Endothelial cell of umbilical vein (primary cell): ENCODE measurements at places on chromosomes 3 and 15. TPM values are rescaled to one million over a fixed set of nuclear protein-coding genes. Genes with fewer than 3 reads are reported as not detected.

DNA sequence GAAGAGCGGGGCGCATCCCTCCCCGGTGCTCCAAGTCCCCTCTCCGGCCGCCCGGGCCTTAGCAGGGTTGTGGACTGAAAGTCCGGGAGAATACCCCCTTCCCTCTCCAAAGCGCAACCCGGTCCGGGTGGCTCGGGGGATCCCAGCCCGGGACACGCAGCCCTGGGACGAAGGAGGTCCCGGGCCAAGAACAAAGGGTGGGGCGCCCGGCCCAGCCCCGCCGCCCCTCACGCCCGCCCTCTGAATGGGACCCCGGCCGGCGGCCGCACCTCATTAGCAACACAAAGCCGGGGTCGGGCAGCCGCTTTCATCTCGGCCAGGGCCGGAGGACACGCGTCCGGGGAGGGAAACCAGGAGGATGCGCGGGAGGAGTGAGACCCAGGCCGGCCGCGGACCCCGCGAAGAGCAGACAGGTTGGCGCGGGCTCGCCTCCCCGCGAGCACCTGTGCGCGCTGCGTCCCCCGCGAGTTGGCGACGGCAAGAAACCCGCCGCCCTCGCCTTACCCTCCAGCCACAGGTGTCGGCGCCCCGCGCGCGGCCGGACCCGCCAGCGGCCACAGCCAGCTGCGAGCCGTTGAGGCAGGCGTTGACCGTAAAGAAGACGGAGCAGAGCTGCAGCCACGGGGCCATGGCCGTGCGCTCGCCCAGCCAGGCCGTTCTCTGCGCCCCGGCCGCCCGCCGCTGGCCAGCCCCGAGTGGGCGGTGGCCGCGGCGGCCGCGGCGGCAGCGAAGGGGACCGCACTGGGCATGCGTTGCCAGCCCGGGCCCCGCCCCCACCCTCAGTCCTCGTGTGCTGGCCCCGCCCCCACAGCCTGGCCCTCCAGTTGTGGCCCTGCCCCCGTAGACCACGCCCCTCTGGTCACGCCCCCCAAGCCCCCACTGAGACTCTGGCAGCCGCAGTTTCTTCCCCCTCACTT lies at the start of gene IL17RD:
IL17RD (minus strand) TSS at position 697 of the 917 bp plus-strand sequence; CDS start at position 630, 67 bp downstream.
- H3K27me3 ChIP-seq = peaks cover 64% of the 10 kb centered on the region
- peak within 1 kb of the TSS; percentile 35 for H3K4me3 ChIP-seq
- no peak within 1 kb of the TSS for H3K27ac ChIP-seq
- H3K4me1 ChIP-seq = peaks cover 3% of the 10 kb centered on the region
- DNase-seq = peak; percentile 74

DNA sequence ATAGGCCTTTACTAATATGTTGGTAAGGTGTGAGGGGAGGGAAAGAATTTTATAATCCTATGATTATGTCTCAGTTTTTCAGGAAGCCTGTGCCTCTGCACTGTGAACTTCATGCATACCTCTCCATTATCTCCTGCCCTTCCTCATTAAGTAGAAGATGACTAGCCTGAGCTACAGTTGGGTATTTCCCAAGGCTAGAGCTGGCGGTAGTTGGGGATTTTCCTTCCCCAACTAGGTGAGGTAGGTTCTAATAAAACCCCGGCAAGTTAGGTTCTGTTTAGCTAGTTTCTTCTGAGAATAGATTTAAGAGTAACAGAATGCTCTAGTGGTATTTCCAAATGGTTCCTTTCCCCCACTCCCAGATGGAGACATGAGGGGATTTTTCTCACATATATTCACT lies 414.5 kb downstream of the GRM7 start:
- no peak for DNase-seq
- no peak overlapping the region for H3K27ac ChIP-seq
- no peaks in the 10 kb centered on the region for H3K36me3 ChIP-seq
- H3K4me1 ChIP-seq = peaks cover 13% of the 10 kb centered on the region
- no peaks in the 10 kb centered on the region for H3K27me3 ChIP-seq

GRCh38 chr15:53978253-53978906 lies at the start of gene UNC13C:
Gene UNC13C (plus strand): TSS chr15:53978441. CDS start chr15:54012904, 34,463 bp downstream.
- H3K4me3 ChIP-seq = no peak within 1 kb of the TSS
- no peak within 1 kb of the TSS for H3K27ac ChIP-seq
- no peaks in the 10 kb centered on the region for H3K4me1 ChIP-seq
- H3K27me3 ChIP-seq = no peaks in the 10 kb centered on the region
- DNase-seq = no peak

GRCh38 chr3:187858711-187859110 lies 113.4 kb upstream of the BCL6 start:
- no peak for DNase-seq
- H3K4me1 ChIP-seq = no peaks in the 10 kb centered on the region
- peaks cover 12% of the 10 kb centered on the region for H3K27me3 ChIP-seq
- no peak overlapping the region for H3K4me3 ChIP-seq

DNA sequence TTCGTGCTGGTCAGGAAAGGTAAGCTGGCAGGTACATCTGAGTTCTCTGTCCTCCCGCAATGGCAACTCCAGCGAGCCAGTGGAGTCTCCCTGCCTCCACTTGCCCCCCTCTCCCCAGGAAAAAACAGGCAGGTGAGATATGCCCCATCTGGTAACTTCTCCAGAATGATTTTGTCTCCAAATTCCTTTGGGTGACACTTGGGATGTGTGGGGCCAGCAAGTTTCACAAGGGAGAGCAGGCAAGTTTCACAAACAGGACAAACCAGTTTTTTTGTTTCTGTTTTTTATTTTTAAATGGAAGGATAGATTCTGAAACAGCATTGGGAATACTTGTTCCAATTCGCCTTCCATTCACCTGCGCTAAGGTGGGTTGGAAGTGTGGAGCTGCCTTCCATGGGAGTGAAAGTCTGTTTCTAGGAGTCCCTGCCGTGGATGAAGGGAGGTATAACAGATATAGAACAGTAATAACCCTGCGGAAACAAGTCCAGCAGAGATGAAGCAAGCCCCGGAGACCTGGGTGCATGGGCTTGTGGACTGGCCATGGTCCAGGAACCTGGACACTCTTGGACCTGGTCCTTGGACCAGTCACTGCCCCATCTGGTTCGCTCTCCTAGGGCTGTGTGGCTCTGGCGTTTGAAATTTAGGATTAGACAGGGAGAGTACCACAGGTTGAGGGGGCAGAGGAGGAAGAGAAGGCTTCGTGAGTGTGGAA lies 22.9 kb upstream of the KIF23 start:
- H3K36me3 ChIP-seq = no peaks in the 10 kb centered on the region
- H3K4me1 ChIP-seq = peaks cover 7% of the 10 kb centered on the region
- no peak for DNase-seq
- no peak overlapping the region for H3K27ac ChIP-seq
- H3K27me3 ChIP-seq = no peaks in the 10 kb centered on the region

- H3K36me3 ChIP-seq = no peaks in the 10 kb centered on the region
- H3K4me1 ChIP-seq = peaks cover 34% of the 10 kb centered on the region
- no peaks in the 10 kb centered on the region for H3K27me3 ChIP-seq
- H3K27ac ChIP-seq = peak overlapping the region; percentile 96
- peak; percentile 100 for DNase-seq
These were observed 440.7 kb upstream of the THBS1 start for GRCh38 chr15:39140060-39140604.

DNA sequence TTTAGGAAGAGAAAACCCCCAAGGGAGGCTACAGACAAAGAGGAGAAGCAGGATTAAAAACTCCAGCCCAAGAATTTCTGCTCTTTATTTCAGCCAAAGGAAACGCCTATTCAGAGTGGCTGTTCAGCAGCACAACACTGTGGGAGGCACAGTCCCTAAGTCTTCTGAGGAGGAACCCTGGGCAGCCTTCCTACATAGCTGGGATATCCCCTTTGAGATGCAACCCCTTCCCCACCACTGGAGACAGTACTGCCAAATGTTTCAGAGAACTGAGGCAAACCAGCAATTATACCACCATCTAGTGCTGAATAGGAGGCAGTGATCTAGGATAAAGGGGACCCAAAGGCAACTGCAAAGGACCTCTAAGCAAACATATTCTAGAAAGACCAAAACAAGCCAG lies 168.1 kb downstream of the VPS13C start:
- no peak overlapping the region for H3K4me3 ChIP-seq
- H3K27ac ChIP-seq = no peak overlapping the region
- DNase-seq = no peak
- no peaks in the 10 kb centered on the region for H3K4me1 ChIP-seq
- no peaks in the 10 kb centered on the region for H3K36me3 ChIP-seq
- no peaks in the 10 kb centered on the region for H3K27me3 ChIP-seq

DNA sequence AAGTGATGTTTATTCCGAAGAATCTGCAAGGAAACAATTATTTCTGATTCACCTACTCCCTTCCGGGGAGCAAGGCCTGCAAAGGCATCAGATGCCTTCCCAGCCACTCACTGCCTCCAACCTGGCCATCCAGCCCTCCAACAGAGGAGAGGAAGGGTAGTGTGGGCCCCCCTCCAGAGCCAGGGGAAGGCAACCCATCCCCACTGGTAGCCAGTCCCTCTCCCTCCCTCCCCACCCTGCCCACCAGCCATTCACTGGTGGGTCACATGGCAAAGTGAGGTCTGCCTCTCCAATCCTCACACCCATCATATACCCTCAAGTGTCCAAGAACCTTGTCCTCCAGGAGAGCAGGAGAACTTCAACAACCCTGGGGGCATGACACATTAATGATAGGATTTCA lies 2.4 kb upstream of the VIPR1 start:
- H3K27ac ChIP-seq = no peak overlapping the region
- DNase-seq = no peak

- H3K4me3 ChIP-seq = no peak overlapping the region
- H3K4me1 ChIP-seq = no peaks in the 10 kb centered on the region
- H3K36me3 ChIP-seq = no peaks in the 10 kb centered on the region
These were observed 72.9 kb upstream of the MNS1 start for GRCh38 chr15:56537881-56538280.

GRCh38 chr3:13440204-13440817 lies 20.2 kb upstream of the NUP210 start:
- H3K36me3 ChIP-seq = no peaks in the 10 kb centered on the region
- H3K4me3 ChIP-seq = no peak overlapping the region
- no peak for DNase-seq
- no peaks in the 10 kb centered on the region for H3K4me1 ChIP-seq
- H3K27me3 ChIP-seq = no peaks in the 10 kb centered on the region

- H3K36me3 ChIP-seq = no peaks in the 10 kb centered on the region
- H3K27ac ChIP-seq = no peak overlapping the region
- peaks cover 13% of the 10 kb centered on the region for H3K4me1 ChIP-seq
- no peaks in the 10 kb centered on the region for H3K27me3 ChIP-seq
These were observed 428.8 kb upstream of the TBL1XR1 start for GRCh38 chr3:177626045-177626444.

- no peak for DNase-seq
- no peaks in the 10 kb centered on the region for H3K4me1 ChIP-seq
- H3K27ac ChIP-seq = no peak overlapping the region
- H3K27me3 ChIP-seq = peaks cover 11% of the 10 kb centered on the region
These were observed 141.0 kb downstream of the WDR72 start for GRCh38 chr15:53618461-53618860.

DNA sequence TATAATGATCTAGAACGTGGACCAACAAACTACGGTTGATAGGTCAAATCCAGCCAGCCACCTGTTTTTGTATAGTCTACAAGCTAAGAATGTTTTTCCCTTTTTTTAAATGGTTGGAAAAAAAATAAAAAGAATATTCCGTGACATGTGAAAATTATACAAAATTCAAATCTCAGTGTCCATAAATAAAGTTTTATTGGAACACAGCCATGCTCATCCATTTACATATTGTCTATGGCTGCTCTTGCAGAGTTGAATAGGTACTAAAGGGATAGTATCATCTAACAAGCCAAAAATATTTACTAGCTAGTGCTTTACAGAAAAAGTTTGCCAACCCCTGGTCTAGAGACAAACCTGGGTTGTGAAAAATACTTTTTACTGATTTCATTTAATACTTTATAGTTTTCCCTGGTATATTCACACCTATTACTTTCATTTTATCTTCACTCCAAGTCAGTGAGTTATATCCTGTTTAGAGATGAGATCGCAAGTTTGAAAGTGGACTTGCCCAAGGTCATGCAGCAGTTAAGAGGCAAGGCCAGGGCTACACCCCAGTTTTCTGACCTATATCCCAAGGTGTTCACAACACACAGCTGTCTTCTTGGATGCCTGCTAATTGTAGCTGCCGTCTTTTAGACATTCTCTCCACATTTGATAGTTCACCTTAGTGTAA lies 58.4 kb downstream of the IGF2BP2 start:
- peaks cover 59% of the 10 kb centered on the region for H3K4me1 ChIP-seq
- H3K36me3 ChIP-seq = no peaks in the 10 kb centered on the region
- H3K27ac ChIP-seq = peak overlapping the region; percentile 33
- DNase-seq = no peak
- no peaks in the 10 kb centered on the region for H3K27me3 ChIP-seq

- H3K4me3 ChIP-seq = no peak overlapping the region
- peaks cover 24% of the 10 kb centered on the region for H3K4me1 ChIP-seq
- no peaks in the 10 kb centered on the region for H3K36me3 ChIP-seq
- H3K27ac ChIP-seq = no peak overlapping the region
- H3K27me3 ChIP-seq = no peaks in the 10 kb centered on the region
- no peak for DNase-seq
These were observed 450.0 kb upstream of the KCNMB2 start for GRCh38 chr3:178086144-178086825.

GRCh38 chr3:43095370-43095769 lies 10.5 kb downstream of the POMGNT2 start:
- DNase-seq = no peak
- H3K4me1 ChIP-seq = no peaks in the 10 kb centered on the region
- H3K4me3 ChIP-seq = no peak overlapping the region
- H3K27ac ChIP-seq = no peak overlapping the region

DNA sequence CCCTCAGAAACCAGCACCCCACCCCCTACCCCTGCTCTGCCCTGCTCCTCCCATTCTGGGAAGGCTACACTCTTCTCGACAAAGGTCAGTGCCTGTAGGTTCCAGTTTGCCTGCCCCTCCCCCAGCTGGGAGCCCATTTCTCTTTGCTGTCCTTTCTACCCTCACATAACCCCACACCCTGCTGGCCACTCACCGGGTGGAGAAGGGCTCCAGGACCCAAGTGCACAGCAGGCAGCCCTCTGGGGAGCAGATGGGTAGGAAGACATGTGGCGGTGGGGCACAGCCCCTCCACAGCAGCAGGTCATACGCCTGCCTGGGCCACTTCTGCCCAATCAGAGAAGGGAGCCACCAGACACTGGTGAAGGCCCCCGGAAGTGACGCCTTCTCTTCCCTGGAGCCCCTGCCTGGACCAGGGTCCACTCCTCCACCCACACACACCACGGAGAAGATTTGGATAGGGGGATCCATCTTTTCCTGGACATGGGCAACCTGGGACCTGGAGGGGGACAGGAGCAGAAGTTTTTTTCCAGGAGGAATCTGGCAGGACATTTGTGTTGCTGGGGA lies at the start of gene THPO:
THPO (minus strand) TSS at position 326 of the 564 bp plus-strand sequence. CDS start 1,948 bp downstream, outside the sequence.
- no peak within 1 kb of the TSS for H3K27ac ChIP-seq
- peaks cover 10% of the 10 kb centered on the region for H3K4me1 ChIP-seq
- H3K27me3 ChIP-seq = peaks cover 44% of the 10 kb centered on the region
- no peak within 1 kb of the TSS for H3K4me3 ChIP-seq

GRCh38 chr3:42975456-42975855 lies 3.7 kb upstream of the GASK1A start:
- H3K27me3 ChIP-seq = peaks cover 28% of the 10 kb centered on the region
- no peak overlapping the region for H3K4me3 ChIP-seq
- H3K36me3 ChIP-seq = no peaks in the 10 kb centered on the region
- peaks cover 3% of the 10 kb centered on the region for H3K4me1 ChIP-seq

The SLC7A14 gene
- total RNA-seq = 0.02 and 0.07 TPM in 2 replicates

The ZNF502 gene
- 4.1 and 4.2 TPM in 2 replicates for total RNA-seq

The MORC1 gene
- not detected in 2 replicates for total RNA-seq

The TAGLN3 gene
- total RNA-seq = not detected in 2 replicates

The SMCO1 gene
- total RNA-seq = not detected in 2 replicates

The XRN1 gene
- total RNA-seq = 34.4 and 40.0 TPM in 2 replicates

The PIGX gene
- total RNA-seq = 12.4 and 14.0 TPM in 2 replicates
